MCF 10A (cell line): ENCODE measurements at places on chromosomes 5 and 9. TPM values are rescaled to one million over a fixed set of nuclear protein-coding genes. Genes with fewer than 3 reads are reported as not detected.

The ZNF883 gene
- 0.51 and 0.59 TPM in 2 replicates for total RNA-seq

The TRAF1 gene
- total RNA-seq = 0.84 and 1.2 TPM in 2 replicates

DNA sequence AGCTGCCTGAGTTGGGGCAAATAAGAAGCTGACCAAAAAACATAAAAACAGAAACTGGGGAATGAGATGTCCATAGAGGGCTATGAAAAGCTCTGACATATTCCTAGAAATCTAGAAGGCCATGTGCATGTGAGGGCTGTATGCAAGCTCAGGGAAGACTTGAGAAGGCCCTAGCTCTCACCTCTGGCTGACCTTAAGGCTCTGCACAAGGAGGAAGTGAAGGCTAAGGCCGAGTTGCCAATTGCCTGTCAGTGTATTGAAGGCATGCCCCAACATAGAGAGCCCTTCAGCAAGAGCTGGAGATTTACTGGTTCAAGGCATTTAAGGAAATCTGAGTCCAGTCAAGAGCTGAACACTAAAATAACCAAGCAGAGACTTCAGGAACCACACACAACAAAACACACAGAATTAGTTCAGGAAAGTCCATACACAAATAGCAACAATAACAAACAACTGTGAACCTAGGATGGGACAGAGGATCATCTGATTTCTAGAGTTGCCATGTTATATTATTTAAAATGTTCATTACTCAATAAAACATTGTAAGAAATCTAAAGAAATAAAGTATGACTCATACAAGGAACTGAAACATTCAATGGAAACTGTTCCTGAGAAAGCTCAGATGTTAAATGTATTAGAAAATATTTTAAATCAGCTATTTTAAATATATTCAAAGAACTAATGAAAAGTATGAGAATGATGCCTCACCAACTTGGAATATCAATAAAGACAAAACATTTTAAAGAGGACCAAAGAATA is 161.8 kb downstream of the AUH start:
- no peak overlapping the region for H3K4me3 ChIP-seq
- peak overlapping the region; percentile 12 for H3K27ac ChIP-seq
- no peaks in the 10 kb centered on the region for H3K27me3 ChIP-seq
- no peaks in the 10 kb centered on the region for H3K36me3 ChIP-seq
- no peak for DNase-seq

The MTX3 gene
- 23.9 and 28.2 TPM in 2 replicates for total RNA-seq
